HT1080 (cell line): ENCODE measurements at places on chromosomes 11 and 22. TPM values are rescaled to one million over a fixed set of nuclear protein-coding genes. Genes with fewer than 3 reads are reported as not detected.

The CRACR2B gene
- not detected in 2 replicates for total RNA-seq

The VPREB1 gene
- not detected in 2 replicates for total RNA-seq

The TIGD3 gene
- total RNA-seq, result 0.40 and 0.51 TPM in 2 replicates

The GLB1L2 gene
- total RNA-seq, result under 0.01 and 0.34 TPM in 2 replicates

DNA sequence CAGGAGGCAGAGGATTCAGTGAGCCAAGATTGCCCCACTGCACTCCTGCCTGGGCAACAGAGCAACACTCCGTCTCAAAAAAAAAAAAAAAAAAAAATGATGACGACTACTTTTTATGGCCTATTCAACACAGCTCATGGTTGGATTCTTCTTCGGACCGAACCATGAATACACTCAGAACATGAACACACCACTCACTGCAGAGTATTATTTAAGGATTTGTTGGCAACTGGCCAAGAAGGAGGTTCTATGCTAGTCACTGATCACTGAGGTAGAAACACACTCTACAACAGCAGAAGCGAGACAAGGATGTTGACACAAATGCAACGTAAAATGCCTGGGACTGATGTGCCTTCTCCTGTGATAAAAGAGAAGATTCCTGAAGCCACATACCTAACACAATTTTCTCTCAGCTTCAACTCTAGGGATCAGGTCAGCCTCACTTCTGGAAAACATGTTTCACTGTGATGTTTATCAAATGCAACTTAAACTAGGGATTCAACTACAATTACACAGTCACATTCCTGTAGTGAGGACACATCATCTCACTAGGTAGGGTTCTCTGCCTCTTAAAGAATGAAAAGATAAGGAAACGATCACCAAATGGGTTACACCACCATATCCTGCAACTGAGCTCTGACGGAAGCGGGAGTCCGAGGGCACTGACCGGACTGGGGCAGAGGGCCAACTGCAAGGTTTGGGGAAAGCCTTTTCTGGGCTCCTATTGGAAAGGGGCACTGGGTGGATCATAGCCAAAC, 82.5 kb downstream of the SGSM3 start:
- no peak for DNase-seq

DNA sequence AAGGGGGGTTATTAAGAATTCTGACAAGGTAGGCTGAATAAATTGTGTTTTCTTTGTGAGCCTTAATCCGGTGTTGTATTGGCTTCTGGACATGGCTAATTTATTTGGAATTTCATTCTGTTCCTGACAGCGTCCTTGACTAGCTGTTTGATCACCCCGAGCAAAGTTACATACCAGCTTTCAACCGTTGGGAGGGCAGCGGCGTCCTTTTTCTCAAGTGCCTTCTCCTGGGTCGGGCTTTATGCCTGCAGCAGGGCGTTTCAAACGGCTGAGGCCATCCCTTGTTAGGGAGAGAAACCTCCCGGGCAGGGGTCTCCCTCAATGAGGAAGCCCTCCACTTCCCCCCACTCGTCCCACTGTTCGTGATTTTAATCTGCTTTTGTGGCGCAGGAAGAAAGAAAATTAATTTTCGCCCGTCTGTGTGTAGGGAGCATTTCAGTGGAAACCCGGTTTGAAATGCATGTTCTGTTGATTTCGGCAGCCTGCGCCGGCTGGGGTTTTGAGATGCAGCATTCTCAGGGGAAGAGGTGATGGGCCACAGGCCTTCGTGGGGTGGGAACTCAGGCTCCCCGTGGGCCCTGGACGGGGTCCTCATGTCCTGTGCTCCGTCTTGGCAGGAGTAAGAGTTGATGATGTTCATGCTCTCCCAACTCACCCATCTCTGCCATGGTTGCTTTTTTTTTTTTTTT, 2.9 kb upstream of the SMIM38 start:
- DNase-seq, result no peak

GRCh38 chr11:122336706-122337105, 220.7 kb upstream of the BLID start:
- no peak for DNase-seq

DNA sequence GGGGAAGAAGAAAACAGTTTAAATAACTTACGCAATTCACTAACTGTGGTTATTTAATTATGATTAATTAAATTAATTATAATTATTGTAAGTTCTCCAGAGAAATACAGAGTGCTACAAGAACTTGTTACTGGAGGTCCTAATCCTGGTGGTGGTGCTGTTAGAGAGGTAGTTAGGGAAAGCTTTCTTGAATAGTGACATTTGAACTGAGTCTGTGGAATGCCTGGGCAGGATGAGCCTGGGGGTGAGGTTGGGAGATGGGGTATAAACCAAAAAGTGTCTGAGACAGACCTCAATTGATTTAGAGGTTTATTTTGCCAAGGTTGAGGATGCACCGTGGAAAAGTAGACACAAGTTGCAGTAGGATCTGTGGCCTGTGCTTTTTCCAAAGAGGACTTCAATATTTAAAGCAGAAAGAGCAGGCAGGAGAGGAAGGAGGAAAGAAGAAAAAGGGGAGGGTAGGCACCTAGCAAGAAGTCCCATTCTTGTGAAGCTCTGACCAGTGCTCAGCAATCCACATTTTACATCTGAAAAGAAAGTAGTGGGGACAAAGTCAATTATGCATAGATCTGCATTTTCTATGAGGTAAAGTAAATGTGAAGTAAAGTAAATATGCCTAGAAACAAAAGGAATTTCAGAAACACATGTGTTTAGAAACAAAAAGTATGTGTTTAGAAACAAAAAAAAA, 4.4 kb upstream of the ZNF202 start:
- no peak for DNase-seq

- DNase-seq, result no peak
Observed at GRCh38 chr11:10529279-10529678, 11.7 kb downstream of the RNF141 start.

GRCh38 chr11:94281324-94281723, 23.1 kb upstream of the IZUMO1R start:
- DNase-seq, result no peak

DNA sequence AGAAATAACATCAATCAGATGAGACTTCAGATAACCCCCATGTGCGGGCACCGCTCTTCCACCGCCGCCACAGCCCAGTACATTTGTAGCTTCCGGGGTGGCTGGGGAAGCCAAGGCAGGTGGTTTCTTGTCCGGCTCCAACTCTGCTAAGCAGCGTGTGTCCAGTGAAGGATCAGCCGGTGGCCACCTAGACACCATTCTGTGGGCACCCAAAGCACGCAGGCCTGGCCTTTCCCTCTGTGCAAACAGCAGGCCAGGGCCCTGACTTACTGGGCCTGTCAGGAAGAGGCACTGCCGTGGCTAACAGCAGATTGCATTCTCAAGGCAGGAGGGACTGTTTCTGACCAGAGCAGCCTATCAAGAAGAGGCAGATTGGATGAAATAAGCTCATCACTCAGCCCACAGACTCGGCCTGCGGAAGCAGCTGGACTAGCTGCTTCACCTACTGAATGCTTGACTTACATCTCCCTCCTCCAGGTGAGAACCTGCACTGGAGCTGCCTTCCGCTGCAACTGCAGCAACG, 74.8 kb downstream of the ETS1 start:
- no peak for DNase-seq

DNA sequence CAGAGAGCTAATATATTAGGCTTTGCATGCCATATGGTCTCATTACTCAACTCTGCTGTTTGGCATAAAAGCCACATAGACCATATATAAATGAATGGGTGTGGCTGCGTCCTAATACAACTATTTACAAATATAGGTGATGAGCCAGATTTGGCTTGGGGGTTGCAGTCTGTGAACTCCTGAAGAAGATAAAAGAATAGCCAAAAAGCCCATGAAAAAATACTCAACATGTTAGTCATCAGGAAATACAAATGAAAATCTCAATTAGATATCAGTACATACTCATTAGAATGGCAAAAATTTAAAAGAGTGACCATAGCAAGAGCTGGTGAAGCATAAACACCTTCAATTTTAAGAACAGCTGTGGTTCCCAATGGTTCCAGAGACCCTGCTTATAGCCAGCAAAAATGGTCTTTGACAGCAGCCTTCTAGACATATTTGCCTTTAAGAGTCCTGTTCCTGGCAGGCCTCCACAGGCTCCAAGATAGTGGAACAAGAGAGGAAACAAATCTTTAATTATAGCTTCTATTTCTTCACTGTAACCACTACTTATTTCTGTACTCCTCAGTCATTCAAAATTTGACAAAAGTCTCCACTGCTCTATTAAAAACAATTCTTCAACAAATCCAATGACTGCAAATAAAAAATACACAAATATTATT, 16.1 kb downstream of the C2CD3 start:
- peak; percentile 23 for DNase-seq

DNA sequence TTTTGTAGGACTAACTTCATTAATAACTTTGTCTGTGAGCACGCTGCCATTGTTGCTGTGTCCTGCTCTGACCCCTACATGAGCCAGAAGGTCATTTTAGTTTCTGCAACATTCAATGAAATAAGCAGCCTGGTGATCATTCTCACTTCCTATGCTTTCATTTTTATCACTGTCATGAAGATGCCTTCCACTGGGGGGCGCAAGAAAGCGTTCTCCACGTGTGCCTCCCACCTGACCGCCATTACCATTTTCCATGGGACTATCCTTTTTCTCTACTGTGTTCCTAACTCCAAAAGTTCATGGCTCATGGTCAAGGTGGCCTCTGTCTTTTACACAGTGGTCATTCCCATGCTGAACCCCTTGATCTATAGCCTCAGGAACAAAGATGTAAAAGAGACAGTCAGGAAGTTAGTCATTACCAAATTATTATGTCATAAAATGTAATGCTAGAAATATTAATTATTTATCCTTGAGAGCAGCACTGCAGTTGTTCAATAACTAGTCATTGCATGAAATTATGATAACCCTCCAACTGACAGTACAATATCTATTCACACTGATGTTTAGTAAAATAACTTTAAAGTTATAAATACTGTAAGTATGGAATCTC, 46.4 kb upstream of the OR5D13 start:
- DNase-seq, result peak; percentile 30

GRCh38 chr11:70358753-70359152, 39.6 kb upstream of the CTTN start:
- DNase-seq, result no peak

DNA sequence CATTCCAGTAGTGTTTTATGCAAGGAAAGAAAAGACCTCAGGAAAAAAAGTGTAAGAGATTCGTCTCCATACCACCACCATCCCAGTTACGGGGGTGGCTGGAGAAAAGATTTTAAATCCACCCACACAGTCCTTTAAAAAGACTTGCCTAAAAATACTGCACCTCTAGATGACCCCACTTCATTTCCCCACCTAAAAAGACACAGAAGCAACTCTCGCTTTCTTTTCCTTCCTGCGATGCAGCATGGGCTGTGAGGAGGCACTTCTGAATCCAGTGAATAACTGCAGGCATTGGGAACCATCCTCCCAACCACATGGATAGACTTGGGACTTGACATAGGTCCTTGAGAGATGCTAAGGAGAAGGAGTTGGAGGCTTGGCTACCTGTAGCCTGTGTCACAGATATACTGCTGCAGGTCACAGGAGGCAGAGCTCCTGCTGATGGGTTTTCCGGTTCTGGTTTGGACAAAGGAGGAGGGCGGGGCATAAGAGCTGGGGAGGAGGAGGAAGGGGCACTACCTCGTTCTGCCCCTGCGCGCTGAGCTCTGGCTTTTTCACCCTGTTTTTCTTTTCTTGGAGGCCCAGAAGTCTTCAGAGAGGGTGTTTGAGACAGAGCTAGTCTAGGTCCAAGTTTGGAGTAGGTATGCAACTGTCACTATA, 285.9 kb downstream of the NTM start:
- no peak for DNase-seq

DNA sequence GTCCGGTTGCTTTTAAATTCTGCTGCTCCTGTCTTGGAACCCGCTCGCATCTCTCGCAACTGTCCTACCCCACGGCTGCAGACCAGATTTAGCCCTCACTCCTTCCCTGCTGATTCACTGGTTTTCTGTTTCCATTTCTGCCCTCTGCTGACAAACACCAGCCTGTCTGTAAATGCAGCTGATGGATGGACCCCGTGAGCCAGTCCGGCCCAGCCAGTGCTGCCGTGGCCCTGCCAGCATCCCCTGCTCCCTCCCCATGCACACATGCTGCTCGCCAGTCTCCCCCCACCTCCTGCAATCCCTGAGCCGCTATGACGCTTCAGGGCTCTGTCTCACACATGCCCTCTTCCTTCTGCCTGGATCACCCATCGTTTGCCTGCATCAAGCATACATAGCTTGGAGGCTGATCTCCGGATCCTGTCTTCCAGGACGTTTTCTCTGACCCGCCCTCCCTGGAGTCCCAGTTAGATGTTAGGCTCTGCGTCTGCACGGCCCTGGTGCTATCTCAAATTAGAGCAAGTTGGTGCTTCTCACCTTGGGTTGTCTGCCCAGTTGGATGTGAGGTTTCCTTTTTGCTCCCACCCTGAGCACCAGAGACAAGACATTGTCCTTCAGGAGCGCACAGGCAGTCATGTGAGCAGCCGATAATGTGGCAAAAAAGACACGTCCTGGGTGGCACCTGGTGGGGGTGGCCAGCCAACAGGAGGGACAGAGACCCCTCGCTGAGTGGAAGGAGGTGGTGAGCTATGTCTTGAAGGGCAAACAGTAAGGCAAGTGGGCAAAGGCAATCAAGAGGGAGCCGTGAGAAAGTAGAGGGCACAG, 4.3 kb upstream of the ACR start:
- peak; percentile 11 for DNase-seq

- no peak for DNase-seq
Observed at GRCh38 chr11:118531597-118532084, 649 bp downstream of the TMEM25 start.

DNA sequence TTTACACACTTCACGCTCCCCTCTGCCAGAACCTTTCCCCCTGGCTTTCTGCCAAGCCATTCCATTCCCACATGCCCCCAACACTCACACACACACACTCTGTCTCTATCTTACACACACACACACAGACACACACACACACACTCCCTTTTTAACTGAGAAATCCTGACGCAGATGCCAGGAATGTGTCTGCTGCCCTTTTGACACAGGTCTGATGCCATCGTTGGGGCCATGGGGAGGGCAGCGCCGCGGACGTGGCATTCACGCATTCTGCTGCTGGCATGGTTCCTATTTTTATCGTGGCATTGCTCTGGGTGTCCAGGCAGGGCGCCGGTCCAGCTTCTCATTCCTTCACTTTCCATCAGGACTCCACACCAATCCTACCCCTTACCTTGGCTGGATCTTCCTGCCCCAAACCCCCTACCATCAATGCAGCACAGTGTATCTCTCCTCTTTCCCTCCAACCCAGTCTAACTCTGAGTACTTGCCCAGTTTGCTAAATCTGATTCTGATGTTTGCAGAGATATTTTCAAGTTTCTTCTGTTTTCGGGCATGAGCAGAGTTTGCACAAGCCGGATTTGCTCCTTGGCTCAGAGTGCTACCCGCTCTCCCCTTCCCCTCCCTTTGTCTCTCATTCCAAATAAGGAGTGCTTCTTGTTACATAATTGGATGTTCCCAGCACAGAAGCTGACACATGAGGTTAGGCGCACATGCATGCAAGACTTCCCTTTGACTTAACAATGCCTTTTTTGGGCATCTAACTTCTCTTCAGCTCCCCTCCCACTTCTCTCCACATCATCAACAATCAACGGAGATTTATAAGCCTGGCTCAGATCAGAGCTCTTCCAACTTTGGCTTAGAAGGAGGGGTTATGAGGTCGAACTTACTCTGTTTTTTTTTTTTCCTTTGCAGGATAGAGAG, 18.8 kb downstream of the SNX19 start:
- peak; percentile 49 for DNase-seq

GRCh38 chr11:10457901-10458300, 2.8 kb downstream of the AMPD3 start:
- no peak for DNase-seq
